ENCODE measurements at places on chromosomes 5 and 9.

GRCh38 chr9:105244734-105245028, 230 bp downstream of the SLC44A1 start:
- DNase-seq = no peak

DNA sequence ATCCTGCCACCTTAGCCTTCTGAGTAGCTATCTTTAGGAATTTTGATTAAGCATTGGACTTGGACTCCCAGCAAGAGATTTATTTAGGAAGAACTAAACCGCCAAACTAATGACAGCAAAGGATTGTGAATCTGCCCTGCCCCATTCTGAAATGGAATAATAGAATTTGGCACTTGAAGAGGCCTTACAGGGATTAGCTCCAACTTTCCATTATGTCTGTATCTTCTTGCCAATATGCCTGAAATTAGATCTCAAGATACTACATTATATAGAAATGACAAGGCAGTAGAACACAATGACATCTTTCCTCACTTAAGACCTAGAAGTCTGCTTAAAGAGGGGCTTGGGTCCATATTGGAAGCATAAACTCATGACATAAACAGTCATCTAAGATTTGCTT, 77.0 kb upstream of the DPYSL3 start:
- DNase-seq = no peak

- DNase-seq = no peak
Measured at GRCh38 chr5:154397652-154398406, 48.0 kb upstream of the SAP30L start.

GRCh38 chr9:137167277-137167746, 2.5 kb downstream of the LRRC26 start:
- no peak for DNase-seq

GRCh38 chr5:51033215-51033614, 350.0 kb upstream of the ISL1 start:
- no peak for DNase-seq

DNA sequence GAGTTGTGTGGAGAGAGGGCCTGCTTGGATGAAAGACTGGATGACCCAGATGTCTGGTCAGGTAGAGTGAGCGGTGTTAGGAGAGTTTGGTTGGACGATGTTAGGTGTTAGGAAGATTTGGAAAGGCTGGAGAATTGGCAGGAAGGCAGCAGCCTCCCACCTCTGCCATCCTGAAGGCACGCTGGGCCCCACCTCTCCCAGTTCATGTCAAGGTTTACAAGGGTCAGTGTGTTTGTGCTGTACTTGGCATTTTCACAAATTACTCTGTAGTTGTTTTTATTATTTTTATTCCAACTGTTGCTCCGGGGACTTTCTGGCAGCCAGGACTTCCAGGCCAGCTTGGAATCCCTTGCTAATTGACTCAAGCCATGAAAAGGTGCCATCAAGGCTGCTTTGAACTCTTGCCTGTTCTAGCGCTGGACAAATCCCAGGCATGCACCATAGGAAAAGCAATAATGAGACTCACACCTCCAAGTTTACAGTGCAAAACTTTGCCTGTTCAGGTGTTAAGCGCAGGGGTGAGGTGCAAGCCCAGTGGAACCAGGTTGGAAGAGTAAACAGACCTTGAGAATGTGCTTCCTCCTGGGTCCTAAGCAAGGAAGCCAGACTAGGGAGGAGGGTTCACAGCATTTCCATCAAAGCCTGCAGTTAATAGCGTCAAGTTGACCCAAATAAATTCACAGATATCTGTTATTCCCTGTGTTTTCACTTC, 41.7 kb upstream of the KLF9 start:
- no peak for DNase-seq
